ENCODE measurements at places on chromosomes 12 and 14.

DNA sequence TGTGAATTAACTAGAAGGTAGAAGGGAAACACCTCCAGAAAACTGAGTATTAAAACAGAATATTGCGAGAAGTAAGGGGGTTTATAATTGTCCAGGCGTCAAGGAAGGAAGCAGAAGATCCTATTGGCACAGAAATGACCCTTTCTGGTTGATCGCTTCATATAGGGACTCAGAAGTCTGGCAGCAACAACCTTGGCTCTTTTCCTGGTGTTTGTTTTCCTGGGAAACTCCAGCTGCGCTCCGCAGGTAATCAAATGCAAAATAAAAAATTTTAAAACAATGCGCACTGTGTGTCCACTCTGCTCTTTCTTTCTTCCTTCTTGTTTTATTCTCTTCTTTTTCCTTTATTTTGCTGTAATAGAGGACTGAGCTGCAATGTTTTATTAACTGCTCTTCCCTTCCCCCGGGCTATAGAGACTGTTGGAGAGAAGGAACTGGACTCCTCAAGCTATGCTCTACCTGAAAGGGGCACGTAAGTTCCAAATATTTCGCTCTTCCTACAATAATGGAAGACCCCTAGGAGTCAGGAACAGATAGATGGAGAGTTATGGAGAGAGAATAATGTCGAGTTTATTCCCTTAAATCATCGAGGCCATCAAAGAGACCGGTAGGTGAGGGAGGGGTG, 737 bp downstream of the SPX start:
- DNase-seq: no peak

GRCh38 chr14:68622856-68623255, 170.0 kb downstream of the ZFP36L1 start:
- no peak for DNase-seq

DNA sequence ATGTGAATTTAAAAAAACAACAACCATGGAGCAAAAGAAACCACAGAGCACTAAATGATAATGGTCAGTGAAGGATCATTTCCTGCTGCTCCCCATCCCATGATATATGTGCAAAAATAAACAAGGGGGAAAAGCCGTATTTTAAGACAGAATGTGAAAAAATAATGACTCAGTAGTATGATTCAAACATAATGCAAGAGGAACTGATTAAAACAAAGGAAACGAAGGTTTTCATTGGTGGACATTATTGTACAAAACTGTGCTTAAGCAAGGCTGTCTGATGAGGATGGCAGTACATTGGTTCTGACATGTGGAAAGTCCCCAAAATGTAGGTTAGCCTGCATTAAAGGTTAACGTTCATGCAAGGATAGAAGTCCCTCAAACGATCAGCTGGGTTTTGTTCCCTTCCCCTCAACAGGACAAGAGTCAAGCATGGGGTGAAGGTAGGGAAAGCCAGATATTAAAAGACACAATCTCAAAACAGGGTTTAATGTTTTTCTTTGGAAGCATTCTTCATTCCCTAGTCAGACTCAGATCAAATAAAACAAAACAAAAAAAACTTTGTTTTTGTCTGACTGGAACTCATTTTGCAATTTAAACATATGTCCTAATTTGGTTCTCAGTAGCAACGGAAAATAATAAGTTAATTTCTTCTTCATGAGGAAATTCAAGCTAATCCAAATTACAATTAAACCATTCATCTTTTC, 26.3 kb upstream of the PTGDR start:
- no peak for DNase-seq

DNA sequence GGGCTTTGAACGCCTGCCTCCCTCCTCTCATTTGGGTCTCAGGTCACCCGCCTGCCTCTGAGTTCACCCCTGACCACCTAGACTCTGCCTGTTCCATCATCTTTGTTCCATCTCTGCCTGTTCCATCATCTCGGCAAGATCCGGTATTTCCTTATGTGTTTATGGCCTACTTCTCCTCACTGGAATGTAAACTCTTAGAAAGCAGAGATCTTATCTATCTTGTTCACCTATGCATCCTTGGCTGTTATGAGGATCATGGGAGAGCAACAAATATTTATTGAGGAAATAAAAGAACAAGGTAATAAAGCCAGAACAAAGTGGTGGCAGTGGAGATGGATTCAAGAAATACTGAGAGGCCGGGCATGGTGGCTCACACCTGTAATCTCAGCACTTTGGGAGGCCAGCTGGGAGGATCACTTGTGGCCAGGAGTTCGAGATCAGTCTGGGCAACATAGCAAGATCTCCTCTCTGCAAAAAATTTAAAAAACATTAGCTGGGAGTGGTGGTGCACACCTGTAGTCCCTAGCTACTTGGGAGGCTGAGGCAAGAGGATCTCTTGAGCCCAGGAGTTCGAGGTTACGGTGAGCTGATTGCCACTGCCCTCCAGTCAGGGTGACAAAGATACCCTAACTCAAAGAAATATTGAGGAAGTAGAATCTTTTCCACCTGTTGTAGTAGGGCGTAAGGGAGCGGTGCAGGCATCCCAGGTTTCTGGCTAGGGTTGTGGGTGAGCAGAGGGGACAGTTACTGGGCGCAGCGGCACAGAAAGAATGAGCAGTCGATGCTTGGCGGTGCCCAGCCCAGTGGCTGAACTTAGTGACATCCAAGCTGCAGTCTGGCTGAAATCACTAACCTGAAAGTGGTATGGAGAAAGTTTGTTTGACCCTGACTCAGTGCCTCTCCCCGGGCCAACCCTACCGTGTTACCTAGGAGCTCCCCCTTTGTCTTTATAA, 1.7 kb upstream of the KLC1 start:
- DNase-seq: no peak

DNA sequence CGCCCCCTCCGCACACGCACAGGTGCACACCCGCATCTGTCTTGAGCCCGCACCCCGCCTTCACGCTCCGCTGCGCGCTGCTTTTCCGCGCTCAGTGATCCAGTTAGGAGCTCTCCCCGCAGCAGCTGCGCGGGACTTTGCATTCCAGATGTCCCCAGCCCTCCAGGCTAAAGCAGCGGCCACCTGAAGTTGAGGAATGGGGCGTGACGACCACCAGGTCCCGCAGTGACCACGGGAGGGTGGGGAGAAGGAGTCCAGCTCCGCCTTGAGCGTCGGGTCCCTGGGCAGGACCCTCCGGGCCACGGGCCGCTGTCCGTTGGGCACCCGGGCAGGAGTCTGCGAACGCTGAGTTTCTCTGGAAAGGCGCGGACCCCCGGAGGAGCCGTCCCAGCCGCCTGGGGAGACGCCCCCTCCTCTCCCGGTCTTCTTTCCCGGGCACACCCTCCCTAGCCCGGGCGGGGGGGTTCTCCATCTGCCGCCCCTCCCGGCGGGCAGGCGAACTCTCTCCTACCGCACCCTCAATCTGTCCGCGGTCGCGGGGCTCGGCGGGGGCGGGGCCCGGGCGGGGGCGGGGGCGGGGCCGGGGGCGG, 334 bp upstream of the TMEM132C start:
- no peak for DNase-seq

DNA sequence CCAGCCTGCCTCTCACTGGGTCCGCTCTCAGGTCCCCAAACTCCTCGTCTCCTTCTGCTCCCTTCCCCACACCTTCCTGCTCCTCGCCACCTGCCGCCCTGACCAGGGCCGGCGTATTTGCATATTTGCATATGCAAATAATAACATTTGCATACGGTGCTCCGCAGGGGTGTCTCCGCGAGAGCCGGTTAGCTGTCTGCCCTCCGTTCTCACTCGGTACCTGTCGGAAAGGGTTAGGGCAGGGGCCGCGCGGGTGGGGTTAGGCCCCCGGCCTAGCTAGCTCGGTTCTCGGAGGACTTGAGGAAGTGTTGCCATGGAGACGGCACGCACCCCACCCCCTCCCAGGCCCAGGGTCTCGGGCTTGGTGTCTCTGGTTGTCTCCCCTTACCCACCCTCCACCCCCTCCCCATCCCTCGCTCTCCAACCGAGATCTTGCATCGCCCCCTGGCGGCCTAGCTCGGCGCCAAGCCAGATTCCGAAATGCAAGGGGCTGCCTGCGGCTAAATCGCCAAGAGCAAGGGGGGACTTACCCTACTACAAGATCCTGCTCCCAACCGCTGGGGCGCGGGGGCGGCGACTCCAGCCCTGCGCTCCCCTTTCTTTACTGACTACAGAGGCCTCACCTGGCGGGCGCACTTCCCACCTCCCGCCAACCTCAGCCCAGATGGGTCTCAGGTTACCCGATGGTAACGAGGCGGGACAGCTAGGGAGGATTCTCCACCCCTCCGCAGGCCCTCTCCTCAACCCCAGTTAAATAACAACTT, 8.1 kb downstream of the STAC3 start:
- peak; percentile 57 for DNase-seq

- no peak for DNase-seq
Measured at GRCh38 chr12:108325549-108325948, 13.6 kb downstream of the CMKLR1 start.

- no peak for DNase-seq
Measured at GRCh38 chr12:121404734-121405133, 4.8 kb downstream of the RNF34 start.

- DNase-seq: no peak
Measured at GRCh38 chr14:68611599-68611998, 181.3 kb downstream of the ZFP36L1 start.

DNA sequence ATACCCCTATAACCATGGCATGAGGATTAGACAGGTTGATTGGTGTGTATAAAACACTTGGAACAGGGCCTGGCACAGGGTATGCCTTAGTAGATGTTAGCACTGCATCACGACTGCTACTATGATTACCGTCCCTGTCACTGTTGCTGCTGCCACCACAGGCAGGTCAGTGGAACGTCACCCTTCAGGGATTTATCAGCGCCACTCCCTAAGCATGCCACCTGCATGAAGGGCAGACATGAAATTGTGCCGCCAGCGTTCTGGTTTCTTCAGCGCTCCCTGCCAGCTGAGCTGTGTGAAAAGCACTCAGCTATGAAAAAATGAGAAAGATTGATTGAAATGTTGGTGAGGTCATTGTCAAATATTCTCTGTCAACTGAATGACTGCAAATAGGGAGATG, 477.0 kb downstream of the DPF3 start:
- no peak for DNase-seq

DNA sequence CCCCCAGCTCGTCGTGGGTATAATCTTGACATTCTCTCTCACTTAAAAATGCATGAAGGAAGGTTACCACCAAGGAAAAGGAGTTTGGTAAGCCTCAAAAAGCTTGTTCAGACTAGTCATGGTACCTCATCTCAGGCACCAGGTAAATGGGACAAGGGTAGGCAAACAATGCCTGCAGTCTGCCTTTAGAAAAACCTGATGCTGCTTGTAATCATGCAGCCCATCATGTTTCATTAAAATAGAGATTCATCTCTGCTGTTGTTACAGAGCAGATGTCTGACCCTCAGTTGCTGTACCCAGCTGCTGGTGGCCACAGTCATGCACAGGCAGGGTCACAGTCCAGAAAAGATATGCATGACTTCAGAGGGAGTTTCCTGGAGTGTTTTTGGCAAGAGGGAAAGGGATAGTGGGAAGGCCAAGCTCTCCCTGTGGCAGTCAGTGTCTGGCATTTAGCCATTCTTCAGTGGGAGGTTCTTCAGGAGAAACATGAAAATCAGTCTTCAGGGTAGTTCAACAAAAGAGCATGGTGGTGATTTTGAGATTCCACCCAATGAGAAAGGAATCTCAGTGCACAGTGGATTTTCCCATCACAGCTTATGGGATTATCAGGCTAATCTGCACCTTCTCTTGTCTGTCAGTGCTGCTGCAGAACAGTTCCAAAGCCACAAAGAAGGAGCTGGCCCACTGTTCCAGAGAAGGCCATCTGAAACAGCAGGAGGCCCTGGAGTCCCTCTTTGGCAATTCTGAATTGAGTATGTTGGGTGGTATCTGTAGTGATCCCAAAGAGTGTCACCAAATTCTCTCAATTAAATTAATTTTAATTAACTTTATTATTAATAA, 202.7 kb upstream of the FRMD6 start:
- DNase-seq: no peak

DNA sequence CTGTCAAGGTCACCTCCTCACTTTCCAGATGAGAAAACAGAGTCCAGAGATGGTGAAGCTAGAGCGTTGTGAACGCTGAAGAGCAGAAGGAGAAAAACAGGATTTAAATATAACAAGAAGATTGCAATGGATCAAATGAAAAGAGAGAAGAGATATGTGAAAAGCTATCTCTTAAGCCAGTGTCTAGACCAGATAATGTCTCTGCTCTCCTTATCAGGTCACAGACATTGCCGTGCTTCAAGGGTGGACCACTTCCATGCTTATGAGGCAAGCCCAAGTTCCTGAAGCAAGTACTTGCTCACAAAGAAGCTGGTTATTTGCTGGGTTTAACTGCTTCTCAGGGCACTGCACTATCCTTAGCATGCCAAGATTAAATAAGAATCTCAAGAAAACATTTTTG, 31.6 kb upstream of the FRS2 start:
- no peak for DNase-seq

DNA sequence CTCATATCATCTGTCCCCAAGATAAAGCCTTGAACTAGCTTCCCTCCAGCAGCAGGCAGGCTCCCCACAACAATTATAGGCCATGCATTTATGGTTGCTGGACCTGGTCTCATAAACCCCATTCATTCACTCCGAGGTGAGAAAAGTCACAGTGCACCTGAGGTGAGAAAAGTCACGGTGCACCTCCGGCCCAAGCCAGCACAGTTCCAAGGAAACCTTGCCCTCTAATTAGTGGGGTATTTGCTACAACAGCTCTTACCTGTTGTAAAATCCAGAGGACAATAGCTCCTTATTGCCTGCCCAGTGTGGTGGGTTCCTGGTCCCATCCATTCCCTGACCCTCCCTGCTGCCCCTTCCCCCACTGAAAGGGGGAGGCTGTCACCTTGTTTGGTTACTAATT, 65.6 kb downstream of the FBXL14 start:
- no peak for DNase-seq

DNA sequence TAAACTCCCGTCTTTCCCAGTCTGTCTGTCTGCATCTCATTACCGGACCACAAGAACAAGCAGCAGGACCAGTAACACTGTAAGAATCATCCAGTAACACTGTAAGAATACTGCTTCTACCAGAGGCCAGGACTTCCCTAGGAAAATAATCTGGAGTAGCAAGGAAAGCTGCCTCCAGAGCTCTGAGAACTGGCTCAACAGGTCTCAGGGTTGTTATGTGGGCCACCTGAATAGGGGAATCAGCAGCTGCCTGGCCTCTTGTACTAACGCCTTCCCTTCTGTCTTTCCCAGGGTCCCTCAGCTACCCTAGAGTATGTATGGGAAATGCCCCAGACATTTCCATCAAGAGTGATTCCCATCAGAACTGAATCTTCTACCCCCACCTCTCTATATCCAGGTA, 954 bp upstream of the SLC39A2 start:
- no peak for DNase-seq

DNA sequence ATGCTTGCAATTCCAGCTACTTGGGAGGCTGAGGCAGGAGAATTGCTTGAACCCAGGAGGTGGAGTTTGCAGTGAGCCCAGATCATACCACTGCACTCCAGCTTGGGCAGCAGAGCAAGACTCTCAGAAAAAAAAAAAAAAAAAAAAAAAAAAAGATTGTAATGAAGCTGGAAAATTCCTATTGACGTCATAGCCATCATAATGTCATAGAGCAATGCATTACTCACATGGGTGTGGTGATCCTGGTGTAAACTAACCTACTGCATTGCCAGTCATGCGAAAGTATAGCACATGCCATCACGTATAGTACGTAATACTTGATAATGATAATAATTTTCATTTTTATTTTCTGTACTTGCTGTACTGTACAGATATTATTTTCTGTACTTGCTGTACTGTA, 42.7 kb upstream of the NID2 start:
- no peak for DNase-seq
